ENCODE measurements at places on chromosomes 4 and X.

DNA sequence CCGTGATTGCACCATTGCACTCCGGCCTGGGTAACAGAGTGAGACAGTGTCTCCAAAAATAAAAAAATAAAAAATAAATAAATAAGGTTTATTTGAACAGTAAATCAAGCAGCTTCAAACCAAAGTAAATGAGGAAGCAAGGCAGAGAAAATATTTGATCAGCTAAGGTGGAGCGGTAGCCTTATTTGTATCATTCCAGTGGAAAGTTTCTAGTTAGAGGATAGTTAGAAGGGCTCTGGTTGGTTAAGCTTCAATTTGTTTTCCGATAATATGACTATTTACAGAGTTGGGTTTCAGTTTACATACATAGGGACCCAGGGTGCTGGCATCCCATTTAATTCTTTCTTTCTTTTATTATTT lies 21.8 kb upstream of the OPHN1 start:
- no peak for DNase-seq

DNA sequence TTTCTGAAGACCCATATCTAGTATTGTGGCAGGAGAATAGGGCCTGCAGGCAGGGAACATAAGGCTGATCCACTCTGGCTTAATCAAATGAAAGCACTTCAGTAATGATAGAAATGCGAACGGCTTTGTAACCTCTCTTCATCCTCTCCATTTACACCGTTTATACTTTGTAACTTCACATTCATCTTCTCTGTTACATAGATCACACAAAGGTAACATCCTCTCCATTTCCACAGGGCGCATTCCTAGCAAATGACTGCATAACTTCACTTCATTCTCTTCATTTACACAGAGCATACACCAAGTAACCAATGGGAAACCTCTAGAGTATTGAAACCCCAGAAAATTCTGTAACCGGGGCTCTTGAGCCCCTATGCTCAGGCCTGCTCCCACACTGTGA lies 65.5 kb upstream of the SLC34A2 start:
- no peak for DNase-seq

GRCh38 chr4:55447831-55448230 lies 52.1 kb downstream of the TMEM165 start:
- no peak for DNase-seq

DNA sequence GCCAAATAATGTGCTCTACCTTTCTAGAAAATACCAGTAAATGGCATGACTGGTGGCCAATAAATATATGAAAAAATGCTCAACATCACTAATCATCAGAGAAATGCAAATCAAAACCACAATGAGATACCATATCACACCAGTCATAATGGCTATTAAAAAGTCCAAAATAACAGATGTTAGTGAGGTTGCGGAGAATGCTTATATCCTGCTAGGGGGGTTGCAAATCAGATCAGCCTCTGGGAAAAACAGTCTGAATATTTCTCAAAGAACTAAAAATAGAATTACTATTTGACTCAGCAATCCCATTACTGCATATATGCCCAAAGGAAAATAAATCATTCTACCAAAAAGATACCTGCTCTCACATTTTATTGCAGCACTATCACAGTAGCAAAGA lies 115.1 kb downstream of the RASGEF1B start:
- no peak for DNase-seq

GRCh38 chr4:72591547-72592454 lies 22.8 kb upstream of the ADAMTS3 start:
- no peak for DNase-seq

DNA sequence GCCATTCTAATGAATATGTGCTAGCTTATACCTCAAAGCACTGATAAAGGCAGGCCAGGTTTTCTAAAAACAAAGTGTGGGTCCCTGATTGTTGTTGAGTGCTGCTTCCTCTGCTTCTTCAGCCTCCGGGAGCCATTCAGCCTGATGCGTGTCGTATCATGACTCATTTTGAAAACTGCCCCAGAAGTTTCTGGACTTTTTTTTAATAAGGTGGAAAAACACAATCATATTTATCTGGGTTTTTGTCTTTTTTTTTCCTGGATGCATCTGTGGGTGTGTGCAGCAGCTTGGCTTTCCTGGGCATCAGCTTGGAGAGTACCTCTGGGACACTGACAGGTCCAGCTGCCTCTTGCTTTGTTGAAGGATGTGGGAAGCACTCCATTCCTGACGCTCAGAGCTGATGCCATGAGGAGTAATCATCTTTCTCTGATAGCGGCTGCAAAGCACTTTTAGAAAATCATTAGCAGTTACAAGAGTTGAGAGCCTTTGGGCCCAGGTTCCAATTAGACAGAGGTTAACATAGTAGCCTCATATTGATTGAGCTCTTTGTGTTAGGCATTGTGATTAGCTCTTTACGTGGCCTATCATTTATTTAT lies 66.9 kb downstream of the PARM1 start:
- DNase-seq, result no peak

- DNase-seq, result no peak
Observed at GRCh38 chrX:112536544-112536943, 143.2 kb downstream of the LHFPL1 start.

DNA sequence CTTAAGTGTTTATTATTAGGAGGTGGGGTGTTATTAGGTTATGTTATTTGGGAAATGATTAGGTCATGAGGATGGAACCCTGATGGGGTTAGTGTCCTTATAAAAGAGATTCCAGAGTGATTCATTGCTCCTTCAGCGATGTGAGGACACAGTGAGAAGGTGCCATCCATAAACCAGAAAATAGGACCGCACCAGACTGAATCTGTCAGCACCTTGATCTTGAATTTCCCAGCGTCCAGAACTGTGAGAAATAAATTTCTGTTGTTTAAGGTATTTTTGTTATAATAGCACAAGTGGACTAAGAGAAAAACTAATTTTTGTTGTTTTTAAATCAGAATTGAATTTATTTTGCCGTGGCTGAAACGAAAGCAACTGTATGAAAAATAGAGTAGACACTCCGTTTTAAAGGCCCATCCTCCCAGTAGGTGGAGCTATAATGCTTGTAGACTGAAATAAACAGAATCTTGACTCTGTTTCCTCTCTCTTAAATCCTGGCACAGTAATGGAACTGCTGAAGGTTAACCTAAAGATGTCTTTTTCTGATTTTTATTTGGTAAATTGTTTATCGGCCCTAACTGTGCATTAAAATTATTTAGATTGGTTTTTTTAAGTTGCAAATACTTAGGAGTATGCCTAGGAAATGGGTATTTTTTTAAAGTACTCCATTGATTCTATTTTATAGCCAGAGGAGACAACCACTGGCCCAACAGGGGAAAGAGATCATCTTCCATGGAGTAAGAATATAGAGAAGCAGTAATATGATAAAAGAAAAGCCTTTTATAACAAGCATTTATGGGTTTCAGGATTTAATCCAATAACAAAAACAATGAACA lies 133.2 kb upstream of the ADAMTS3 start:
- peak; percentile 29 for DNase-seq

DNA sequence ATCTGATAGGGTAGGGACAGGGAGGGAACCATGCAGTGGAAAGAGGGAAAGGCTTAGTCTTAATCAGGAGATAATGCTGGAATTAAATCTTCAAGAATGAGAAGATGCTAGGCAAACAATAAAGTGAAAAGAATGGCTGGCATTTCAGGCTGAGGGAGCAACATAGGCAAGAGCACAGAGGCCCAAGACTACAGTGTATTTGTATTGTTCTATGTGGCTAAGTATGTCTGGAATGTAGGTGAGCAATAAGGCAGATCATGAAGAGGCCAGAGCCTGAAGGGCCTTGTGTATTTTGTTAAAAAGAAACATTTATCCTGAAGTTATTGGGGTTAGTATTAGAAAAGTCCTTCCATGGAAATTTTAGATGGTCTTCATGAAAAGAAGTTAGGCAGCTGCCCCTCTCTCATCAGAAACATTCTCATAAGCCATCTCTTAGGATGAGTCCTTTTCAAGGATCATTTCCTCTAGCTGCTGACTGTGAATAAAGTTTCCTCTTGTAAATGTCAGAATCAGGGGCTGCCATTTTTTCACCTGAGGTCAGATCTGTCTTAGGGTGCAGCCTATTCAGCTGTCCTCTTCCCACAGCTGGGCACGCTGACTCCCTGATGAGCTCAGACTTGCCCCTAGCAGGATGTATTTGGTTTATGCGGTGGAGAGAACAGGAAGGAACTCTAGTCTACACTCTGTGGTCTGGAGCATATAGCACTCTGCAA lies 46.3 kb downstream of the ATP10D start:
- DNase-seq, result peak; percentile 64

DNA sequence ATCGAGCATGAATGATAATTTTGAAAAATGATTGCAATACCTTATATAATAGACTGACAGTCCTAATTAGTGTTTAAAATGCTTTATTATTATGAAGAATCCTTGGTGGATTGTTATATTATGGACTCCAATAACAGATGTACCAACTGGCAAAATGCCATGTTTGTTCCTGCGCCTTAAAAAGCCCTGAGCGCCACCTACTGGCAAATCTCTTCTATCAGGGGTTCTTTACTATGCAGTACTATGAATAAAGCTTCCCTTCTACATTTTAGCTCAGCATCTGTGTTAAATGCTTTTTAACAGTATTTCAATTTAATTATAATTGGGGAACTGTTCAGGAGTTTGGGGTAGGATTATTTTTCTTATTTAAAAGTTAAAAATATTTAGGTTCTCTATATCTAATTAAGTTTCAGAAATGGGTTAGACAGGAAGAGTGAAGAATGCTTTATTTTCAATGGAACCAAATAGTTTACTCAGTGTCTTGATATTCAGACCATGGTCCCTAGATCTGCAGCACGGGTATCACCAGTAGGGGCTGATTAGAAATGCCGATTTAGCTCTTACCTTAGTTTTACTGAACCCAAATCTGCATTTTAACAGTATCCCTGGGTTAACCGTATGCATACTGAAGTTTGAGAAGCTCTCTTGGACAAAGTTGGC lies 20.0 kb downstream of the CFAP97 start:
- DNase-seq, result peak; percentile 82

DNA sequence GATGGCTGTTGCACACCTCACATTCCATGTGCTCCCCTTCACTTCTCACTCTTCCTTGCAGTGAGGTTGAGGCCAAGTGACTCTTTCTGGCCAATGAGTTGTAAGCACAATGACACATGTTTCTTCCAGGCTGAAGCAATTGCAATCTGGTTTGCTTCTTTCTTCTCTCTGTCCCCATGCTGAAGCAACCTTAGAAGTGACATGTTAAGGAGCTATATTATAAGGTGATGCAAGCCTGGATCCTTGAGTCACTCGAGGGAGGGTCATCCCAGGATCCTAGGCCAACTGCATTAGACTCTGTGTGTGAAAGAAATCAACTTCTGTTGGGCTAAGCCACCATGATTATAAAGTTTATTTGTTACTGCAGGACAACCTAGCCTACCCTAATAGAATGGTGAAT lies 45.5 kb upstream of the HS3ST1 start:
- DNase-seq, result no peak

DNA sequence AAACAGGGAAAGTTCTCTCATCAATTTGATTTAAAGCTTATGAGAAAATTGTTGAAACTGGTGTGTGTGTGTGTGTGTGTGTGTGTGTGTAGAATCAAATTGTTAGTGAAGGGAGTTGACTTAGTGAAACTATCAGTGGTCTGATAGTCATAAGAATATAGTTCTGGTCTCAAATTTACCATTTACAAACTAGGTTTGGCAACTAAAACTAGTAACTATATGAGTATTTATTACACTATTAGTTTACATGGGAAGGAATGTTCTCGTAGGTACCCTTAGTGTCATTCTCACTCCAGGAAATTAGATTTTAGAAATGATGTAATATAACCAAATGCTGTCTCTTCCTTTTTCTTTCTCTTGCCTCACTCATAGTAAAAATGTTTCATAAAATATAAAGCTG lies 11.9 kb downstream of the SULT1E1 start:
- DNase-seq, result no peak

GRCh38 chrX:151724563-151725337 lies 8.9 kb downstream of the FATE1 start:
- DNase-seq, result no peak

DNA sequence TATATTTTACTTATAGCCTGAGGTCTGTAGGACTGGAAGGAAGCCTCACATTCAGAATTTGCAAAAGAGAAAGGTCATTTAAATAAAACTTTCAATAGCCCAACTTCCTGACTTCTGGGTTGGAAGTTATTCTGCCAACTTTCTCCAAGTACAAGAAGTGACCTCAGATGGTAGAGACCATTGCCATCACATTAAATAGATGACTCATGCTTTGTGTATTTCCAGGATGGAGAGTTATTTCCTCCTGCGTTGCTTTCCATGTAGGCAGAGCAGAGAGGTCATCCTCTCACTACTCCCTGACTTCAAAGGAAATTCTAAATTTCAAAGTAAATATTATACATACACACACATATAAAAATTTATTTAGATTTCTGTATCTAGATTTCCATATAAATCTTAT lies 73.0 kb upstream of the NR3C2 start:
- DNase-seq, result no peak

DNA sequence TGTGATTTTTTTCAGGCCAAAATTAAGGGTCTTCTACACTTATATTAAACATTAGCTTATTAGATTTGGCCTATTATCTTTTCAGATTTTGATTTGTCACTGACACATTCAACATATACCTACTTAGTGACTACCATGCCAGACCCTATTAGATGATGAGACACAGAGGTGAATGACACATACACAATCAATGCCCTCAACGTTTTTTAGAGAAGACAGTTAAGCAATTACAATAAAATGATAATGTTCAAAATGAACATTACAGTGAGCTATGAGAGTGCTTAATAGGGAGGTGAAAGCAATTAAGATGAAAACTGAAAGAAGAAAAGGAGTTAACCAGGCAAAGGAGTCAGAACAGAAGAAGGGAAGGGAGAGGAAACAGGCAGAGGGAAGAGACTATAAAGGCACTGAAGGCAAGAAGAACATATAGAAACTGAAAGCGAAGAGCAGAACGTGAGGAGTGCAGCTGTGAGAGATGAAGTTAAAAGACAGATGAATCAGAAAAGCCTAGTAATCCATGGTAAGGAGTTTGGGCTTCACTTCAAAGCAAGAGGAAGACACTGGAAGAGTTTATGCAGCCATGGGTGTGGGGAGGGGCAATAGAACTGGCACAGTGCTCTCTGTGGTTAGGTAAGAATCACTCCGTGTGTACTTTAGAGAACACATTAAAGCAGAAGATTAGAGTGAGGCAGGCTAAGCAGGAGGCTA lies 119.0 kb downstream of the REELD1 start:
- DNase-seq, result no peak

DNA sequence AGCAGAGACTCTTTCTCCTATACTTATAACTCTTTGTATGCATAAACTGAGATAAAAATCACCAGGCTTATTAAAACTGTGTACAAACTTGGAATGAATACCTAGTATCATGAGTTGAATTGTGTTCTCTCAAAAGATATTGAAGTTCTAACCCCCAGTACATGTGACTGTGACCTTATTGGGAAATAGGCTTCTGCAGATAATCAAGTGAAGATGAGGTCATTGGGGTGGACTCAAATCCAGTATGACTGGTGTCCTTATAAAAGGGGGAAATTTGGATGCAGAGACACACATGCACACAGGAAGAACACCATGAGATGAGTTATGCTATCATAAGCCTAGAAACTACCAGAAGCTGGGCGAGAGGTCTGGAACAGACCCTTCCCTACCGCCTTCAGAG lies 26.2 kb downstream of the ZNF827 start:
- DNase-seq, result no peak

GRCh38 chr4:37805091-37805490 lies 21.4 kb upstream of the PGM2 start:
- DNase-seq, result no peak

GRCh38 chr4:7006411-7006810 lies 36.8 kb upstream of the TADA2B start:
- DNase-seq, result no peak

- DNase-seq, result no peak
Observed at GRCh38 chrX:123617007-123617406, 115.8 kb downstream of the THOC2 start.

- DNase-seq, result no peak
Observed at GRCh38 chr4:159481936-159482335, 379.1 kb downstream of the RAPGEF2 start.
